ENCODE measurements at places on chromosomes 6 and 20.

DNA sequence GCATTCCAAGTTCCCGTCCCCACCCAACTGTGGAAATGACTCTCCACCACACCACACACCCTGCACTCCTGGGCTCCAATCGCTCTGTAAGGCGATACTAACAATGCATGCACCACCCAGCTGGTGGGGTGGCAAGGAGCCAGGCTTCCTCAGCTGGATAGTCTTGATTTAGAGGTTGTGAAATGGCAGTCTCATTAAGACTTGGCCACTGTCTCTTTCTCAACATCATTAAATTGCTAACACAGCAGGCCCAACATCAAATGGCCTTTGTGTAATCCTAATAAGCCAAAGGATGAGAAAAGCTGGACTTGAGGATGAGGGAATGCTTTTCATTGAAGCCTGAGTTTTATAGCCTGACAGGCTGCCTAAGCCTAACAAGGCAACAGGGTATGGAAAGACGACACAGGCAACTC lies 223.7 kb downstream of the GMDS start:
- peak; percentile 82 for DNase-seq

- DNase-seq, result no peak
Measured at GRCh38 chr6:55617272-55617671, 38.3 kb upstream of the HMGCLL1 start.

- no peak for DNase-seq
Measured at GRCh38 chr6:127076466-127076865, 42.0 kb upstream of the RSPO3 start.

- no peak for DNase-seq
Measured at GRCh38 chr6:53584726-53585125, 39.8 kb upstream of the GCLC start.

DNA sequence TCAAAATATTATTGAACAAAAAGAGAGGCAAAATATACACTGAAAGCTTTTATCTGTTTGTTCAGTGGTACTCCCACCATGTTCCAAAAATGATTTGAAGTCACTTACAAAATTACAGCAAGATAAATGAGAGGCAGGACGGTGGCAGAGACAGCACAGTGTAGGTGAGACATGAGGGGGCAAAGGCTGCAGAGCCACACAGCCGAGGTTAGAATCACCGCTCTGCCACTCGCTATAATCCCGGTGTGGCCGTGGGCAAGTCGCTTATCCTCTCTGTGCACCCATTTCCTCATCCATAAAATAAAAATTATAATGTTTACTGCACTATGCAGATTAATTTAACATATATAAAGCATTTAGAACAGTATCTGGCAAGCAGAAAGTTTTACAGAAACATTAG lies 140.1 kb upstream of the BEND6 start:
- no peak for DNase-seq

DNA sequence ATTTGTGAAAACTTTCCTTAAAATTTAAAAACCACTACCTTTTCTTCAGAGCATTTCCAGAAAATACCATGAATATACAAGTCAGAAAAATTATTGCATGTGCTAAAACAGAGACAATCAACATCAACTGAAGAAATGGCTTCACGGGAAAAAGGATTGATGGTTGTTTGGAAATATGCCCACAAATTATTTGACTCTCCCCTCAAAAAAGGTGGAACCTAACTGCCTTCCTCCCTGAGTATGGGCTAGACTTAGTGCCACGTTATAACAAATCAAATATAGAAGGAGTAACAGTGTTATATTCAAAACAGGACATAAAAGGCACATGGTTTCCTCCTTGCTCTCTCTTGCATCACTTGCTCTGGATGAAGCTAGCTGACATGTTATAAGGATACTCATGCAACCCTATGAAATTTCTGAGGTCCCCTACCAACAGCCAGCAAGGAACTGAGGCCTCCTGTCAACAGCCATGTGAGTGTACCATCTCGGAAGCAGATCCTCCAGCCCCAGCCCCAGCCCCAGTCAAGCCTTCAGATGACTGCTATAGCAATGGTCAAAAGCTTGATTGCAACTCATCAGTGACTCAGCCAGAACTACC lies 8.4 kb downstream of the BTBD9 start:
- DNase-seq, result no peak

DNA sequence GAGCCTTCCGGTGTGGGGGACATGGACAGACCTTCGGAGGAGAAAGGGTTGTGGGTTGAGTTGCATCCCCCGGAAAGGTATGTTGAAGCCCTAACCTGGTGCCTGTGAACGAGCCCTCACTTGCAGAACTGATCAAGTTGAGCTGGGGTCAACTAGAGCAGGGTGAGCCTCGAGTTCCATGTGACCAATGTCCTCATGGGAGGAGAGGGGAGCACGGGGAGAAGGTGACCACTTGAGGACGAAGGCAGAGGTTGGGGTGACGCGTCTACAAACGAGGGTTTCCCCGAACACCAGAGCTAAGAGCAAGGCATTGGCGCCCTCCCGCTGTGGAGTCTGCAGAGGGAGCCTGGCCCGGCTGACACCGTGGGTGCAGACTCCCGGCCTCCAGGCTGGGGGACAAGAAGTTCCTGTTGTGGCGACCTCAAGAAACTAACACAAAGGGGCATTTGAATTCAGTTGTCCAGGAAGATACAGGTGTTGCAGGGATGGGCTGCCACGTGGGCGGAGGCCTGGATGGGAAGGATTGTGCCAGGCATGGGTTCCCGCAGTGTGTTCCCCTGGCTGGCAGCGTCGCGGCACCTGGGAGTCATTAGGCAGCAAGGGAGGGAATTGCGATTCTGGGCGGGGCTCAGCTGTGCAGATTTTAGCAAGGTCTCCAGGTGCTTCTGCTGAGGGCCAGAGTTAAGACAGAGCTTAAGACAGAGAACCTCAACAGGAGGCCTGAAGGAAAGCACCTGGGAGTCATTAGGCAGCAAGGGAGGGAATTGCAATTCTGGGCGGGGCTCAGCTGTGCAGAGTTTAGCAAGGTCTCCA lies 20.4 kb upstream of the UNC93A start:
- no peak for DNase-seq
